ENCODE measurements at places on chromosomes 1 and 21.

DNA sequence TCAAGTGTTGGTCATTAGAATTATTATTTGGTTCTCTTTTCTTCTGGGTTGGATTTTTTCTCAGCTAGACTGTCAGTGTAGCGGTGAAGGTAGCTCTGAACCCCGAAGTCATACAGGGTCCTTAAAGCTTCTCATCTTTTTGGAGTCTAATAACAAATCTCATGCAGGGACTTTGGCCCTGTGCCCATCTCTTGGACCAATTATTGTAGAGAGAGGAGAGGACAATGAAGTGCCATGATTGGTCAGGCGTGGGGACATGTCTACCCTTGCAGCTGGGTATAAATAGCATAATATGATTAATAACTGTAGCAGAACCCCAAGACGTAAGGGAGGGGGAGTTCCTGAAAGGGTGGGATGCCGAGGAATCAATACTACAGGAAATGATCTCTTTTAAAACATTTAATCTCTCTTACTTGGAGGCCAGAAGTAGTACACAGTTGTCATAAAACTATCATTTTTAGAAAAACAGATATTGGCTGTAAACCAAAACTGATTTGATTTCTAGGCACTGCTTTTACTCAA lies 8.8 kb downstream of the MAGI3 start:
- DNase-seq = no peak

GRCh38 chr1:182331387-182331786 lies 60.2 kb downstream of the GLUL start:
- DNase-seq = no peak

DNA sequence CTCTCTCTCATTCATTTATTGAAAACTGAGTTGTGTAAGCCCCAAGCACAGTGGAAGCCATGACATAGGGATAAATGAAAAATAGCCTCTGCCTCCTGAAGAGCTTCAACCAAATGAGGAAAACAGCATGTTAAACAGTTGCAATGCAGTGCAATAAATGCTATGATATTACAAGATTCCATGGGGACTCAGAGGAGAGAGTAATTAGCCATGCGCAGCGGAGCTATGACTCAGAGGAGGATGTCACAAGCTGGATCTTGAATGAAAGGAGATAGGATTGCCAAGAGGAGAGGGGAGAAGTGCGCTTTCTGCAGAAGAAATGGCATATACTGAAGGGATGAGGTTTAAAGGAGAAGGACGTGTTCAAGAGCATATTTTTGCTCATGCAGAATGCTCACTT lies 231.3 kb upstream of the PLXNA2 start:
- DNase-seq = no peak

- DNase-seq = no peak
These were observed 714.0 kb downstream of the RWDD3 start for GRCh38 chr1:95948023-95948422.

GRCh38 chr1:44059212-44059611 lies 27.9 kb upstream of the SLC6A9 start:
- no peak for DNase-seq

GRCh38 chr21:39874206-39874605 lies 7.0 kb downstream of the PCP4 start:
- no peak for DNase-seq

- DNase-seq = no peak
These were observed 488.7 kb downstream of the OMA1 start for GRCh38 chr1:58057826-58058225.

GRCh38 chr1:30513396-30514136 lies 209.8 kb downstream of the MATN1 start:
- no peak for DNase-seq

DNA sequence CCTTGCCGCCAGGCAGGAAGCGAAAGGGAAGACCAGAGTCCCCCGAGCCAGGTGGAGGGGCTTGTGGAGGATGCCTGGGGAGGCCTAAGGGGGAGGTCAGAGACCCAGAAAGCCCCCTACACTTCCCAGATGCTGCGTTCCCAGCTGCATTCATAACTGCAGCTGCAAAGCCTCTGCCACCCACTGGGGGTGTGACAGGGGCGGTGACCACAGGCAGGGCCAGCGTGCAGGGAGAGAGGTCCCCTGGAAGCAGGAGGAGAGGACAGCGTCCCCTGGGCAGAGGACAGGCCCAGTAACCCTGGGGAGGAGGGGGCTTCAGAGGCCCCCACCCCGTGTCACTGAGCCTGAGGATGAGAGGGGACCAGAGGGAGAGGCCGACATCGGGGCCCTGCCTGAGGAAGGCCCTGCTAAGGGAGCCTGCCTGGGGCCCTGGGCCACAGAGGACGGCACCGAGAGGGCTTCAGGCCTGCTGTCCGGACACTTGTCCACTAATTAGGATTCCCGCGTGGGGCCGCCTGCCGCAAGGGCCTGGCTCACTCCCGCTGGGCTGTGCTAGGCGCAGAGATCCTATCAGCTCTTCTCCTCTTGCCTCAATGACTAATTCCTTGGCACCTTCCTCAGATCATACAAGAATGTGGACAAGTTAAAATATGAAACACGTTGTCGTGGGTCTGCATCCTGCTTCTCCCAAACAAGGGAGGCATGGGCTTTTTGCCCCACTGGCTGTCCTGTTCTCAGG lies 49.1 kb upstream of the CCDC27 start:
- DNase-seq = no peak

- DNase-seq = no peak
These were observed 1.2 kb upstream of the ST3GAL3 start for GRCh38 chr1:43705982-43706597.

DNA sequence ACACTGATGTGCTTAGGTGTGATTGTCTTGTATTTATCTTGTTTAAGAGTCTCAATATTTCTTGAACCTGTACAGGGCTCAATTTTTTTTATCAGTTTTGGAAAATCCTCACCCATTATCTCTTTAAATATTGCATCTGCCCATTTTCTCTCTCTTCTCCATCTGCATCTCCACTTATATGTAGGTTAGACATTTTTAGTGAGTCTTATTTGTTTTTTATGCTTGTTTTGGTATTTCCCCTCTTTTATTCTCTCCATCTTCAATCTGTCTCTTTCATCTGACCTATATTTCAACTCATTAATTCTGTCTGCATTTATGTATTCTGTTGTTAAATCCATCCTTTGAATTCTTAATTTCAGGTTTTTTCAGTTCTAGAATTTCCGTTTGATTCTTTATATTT lies 32.9 kb upstream of the SHCBP1L start:
- DNase-seq = no peak

GRCh38 chr1:171881442-171881841 lies 40.1 kb downstream of the DNM3 start:
- no peak for DNase-seq

DNA sequence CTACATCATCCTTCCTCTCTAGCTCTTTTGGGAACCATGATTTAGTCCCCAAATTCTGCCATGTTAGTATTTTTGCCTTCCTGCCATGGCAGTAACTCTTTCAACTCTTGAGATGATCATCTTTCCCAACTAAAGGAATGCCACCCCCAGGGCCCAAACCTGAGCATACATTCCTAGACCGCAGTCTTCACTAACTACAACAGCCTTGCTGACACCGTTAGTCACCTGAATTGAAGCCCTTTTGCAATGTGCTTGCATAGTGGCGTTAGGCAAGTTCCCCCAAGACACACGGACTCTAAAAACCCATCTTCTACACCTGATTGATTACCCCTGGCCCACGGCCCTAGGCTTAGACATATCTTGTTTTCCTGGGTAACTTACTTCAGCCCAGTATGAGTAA lies 16.4 kb upstream of the YTHDF2 start:
- no peak for DNase-seq

- no peak for DNase-seq
These were observed 746 bp upstream of the LAMC1 start for GRCh38 chr1:183022202-183023145.

DNA sequence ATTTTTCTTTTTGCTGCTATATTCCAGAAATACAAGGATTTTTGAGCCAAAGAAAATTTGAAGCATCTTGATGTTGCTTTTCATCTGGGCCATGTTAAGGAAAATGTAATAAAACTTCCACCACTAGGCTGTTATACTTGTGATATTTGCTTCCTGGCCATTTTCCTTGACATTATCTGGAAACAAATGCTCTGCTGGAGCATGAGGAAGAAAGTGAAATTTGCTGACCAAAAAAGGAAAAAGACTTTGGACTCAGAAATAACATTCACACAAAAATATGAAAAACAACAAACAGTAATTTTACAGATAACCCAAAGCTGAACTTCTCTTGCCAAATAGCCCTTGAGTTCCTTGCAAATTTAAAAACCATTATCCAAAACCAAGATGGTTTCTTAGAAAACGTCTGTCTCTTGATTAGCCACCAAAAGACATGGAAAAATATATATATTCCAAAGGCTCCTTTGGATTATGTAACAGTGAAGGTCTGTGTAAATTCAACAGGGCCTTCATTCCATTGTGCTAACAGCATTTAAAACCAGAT lies 344.5 kb downstream of the LMX1A start:
- DNase-seq = no peak

DNA sequence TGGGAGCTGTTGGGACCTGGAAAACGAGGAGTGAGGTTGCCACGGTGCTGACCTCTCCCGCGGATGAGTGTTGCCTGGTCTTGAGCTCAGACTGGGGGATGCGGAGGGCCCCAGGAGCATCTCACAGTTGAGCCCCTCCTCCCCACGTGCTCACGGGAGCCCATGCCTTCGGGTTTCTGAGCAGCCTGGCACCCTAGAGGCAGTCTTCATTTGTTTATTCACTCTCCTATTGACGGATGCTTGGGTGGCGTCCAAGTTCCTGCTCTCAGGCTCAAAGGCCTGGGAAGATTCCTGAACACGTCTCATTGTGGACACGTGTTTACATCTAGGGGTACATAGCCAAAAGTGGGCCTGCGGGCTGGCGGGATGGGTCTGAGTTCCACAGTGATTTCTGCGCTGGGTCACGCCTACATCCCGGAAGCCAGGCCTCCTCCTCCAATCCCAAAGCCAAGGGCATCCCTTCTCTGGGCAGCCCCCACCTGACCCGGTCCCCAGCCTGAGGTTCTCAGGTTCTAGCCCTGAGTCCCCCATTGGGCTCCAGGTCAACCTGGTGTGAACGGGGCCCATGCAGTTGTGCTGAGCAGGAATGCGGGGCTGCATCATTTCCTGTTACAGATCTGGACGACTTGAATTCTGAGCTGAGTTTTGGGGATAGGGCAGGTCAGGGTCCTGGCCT lies 14.7 kb downstream of the WNT3A start:
- DNase-seq = no peak

DNA sequence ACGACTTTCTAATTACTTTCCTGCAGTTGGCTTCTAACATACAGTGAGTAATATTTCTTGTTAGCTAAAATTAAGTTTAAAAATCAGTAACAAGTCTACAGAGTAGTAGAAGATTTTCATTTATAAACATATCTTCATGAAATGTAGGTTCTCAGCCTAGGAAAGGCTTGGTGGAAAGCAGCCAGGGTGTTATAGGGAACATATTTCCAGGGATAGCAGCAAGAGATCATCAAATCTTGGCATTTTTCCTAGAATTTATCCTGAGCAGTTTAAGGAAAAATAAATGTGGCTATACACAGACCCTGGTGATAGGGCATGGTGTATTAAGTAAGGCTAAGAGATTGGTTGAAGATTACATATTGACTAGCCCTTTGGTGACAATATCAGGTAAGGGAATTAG lies 203.5 kb upstream of the NEGR1 start:
- no peak for DNase-seq

GRCh38 chr1:178798232-178798861 lies 72.5 kb downstream of the ANGPTL1 start:
- no peak for DNase-seq

- DNase-seq = no peak
These were observed 27.7 kb upstream of the PTGFRN start for GRCh38 chr1:116881879-116882520.

DNA sequence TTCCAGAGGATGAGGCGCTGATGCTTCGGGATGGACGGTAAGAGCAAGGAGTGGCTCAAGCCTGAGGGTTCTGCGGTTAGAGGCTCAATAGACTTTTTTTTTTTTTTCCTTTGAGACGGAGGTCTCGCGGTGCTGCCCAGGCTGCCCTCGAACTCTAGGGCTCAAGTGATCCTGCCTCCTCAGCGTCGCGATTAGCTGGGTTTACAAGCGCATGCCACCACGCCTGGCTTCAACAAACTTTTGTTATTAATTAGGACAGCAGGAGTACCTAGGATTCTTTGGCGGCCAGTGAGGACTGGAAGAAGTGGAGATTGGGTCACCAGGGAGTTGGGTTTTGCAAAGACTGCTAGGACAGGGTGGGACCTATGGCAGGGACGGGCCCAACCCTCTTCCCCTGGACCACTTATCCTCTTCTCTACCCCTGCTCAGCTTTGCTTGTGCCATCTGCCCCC lies 587 bp downstream of the SCNM1 start:
- no peak for DNase-seq

- DNase-seq = no peak
These were observed 89.4 kb downstream of the C1orf21 start for GRCh38 chr1:184476187-184476586.

DNA sequence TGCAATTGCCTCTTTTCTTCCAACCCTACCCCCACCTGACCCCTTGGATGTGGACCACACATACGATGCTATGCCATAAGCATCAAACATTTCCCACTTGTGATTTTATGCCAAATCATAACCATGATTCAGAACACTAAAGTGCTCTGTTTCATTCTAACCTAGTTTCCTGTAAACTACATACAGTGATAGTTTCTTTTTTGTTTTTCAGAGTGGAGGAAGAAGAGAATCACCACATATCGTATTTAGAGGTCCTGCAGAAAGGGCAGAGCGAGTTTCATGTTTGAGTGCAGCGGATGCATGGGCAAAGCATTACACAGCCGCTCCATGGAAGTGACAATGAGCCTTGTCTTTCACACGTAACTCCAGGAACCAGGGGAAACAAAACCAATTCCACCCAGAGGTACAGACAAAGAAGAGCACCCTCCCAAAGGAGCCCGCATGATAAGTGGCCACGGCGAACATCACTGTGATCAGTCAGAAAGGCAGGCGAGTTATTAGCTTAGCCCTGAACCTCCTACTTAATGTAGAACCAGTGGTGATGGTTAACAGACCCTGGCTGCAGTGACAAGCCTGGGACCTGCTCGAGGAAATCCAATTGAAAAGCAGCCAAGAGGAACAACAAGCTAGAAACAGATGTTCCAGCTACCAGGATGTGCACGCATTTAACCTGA lies 64.0 kb upstream of the ZNF281 start:
- no peak for DNase-seq

- DNase-seq = no peak
These were observed 455.5 kb downstream of the TTLL7 start for GRCh38 chr1:83543222-83543973.

DNA sequence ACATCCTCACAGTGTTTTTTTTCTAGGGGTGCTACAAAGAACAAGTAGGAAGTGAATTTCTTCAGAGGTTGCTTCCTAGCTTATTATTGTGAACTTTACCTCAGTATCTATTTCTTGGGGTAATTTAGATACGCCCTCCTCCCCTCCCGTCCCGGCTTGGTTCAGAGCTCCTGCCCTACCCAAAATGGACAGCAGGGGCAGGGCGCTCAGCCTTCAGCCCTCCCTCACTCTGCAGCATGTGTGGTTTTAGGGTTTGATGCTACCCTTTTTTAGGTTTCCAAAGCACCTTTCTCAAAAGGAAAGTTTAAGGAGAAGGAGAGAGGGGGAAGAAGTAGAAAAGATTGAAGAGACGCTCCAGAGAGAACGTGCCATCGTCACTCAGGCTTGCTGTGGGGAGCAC lies 16.9 kb upstream of the POGK start:
- DNase-seq = no peak
